ENCODE measurements at places on chromosomes 4 and X. TPM values are rescaled to one million over a fixed set of nuclear protein-coding genes. Genes with fewer than 3 reads are reported as not detected.

GRCh38 chrX:109312757-109313156 lies 169.1 kb downstream of the GUCY2F start:
- H3K27ac ChIP-seq = no peak overlapping the region
- DNase-seq = no peak

Gene CFP
- 1.4 TPM for polyA plus RNA-seq

GRCh38 chr4:48905363-48906015 lies 1.1 kb downstream of the OCIAD2 start:
- H3K27ac ChIP-seq = no peak overlapping the region
- H3K4me3 ChIP-seq = peak overlapping the region; percentile 75
- DNase-seq = no peak
- H3K36me3 ChIP-seq = peaks cover 14% of the 10 kb centered on the region
- H3K27me3 ChIP-seq = no peaks in the 10 kb centered on the region

Gene DKK2
- 0.36 TPM for polyA plus RNA-seq

- no peaks in the 10 kb centered on the region for H3K27me3 ChIP-seq
- H3K36me3 ChIP-seq = peaks cover 3% of the 10 kb centered on the region
- DNase-seq = no peak
- no peaks in the 10 kb centered on the region for H3K4me1 ChIP-seq
Measured at GRCh38 chrX:15848576-15848975, 6.0 kb downstream of the AP1S2 start.

DNA sequence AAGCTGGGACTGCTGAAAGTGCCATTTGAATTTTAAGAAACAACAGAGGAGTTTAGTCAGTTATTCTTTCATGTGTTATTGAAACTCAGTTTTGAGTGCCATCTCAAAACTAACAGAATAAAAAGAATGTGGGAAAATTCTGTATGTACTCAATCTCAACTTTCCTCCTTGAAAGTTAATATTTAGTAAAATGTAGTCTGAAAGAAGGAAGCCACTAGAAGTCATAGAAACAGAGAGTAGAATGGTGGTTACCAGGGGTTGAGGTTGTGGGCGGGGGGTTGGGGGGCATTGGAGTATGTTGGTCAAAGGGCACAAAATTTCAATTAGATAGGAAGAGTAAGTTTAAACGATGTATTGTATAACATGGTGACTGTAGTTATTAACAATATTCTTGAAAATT lies 628.3 kb upstream of the MAGEB2 start:
- H3K36me3 ChIP-seq = no peaks in the 10 kb centered on the region
- H3K27ac ChIP-seq = no peak overlapping the region
- no peaks in the 10 kb centered on the region for H3K27me3 ChIP-seq
- H3K4me3 ChIP-seq = no peak overlapping the region
- no peak for DNase-seq

DNA sequence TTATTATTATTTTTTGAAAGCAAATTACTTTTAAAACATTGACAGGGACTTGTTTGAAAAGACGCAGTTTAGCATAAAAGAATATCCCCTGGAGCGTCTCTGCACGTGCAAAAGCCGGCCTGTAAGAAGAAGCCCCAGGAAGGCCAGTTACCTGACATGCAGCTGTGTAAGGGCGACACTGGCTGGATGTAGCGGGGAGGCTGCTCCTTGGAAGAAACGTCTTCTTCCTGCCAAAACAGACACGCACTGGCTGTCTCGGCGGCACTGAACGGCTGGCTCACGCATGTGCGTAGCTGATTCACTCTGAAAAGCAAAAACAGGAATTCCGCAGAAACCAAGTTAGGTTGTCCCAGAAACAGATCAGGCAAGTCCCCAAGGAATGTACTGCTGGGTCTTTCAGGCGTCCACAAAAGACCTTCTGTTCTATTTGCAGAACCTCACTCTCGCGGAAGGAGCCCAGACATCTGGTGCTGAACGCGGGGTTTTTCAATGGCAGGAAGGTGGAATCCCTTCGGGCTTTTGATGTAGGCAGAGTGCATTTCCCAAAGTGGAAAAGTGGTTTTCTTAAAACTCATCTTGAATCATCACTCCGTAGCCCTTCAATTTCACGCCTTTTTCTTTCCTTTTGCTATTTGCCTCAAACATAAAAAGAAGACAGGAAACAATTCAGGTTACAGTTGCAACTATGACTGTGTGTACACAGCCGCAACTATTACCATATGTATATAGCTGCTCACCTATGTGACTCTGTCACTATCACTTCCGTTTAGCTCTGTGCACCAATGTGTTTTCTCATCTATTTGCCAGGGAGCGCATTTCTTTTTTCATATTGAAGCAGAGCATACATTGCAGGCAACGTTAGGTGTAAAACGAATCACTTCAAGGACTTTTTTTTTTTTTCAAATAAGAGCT lies 38.1 kb upstream of the ARSH start:
- H3K4me1 ChIP-seq = no peaks in the 10 kb centered on the region
- no peaks in the 10 kb centered on the region for H3K27me3 ChIP-seq
- peak overlapping the region; percentile 41 for H3K4me3 ChIP-seq
- no peaks in the 10 kb centered on the region for H3K36me3 ChIP-seq
- no peak for DNase-seq
- no peak overlapping the region for H3K27ac ChIP-seq

DNA sequence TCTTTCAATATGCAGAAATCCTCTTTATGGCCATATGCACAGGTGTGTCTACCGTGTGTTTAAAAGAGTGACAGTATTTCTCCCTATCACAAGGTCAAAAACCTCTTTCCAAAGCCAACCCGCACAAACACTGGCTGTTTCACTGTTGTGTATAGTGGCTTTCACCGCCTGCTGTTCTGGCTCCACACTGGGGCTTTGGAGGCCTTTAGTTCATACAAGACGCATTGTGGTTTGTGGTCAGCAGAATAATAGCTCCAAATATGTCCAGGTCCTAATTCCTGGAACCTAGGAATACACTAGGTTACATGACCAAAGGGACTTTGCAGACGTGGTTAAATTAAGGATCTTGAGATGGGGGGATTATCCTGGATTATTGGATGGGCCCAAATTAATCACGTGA lies 40.7 kb upstream of the FAM9A start:
- no peaks in the 10 kb centered on the region for H3K36me3 ChIP-seq
- no peak overlapping the region for H3K4me3 ChIP-seq
- DNase-seq = no peak

DNA sequence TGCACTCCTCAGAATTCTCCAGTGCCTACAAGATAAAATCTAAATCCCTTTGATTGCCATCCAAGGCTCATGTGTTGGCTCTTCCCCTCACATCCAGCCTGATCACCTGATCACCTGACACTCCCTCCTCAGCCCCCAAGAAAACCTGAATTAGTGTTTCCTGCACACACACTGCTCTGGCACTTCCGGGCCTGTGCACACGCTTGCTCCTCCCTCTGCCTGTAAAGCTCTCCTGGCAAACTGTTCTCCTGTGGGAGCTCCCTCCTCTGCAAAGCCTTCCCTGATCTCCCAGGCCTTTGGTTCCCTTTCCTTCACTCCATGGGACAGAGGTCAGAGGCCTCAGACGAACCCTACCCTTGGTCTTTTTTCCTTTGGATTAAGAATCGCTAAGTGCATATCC lies 19.9 kb downstream of the PHKA2 start:
- DNase-seq = no peak
- H3K27ac ChIP-seq = no peak overlapping the region
- H3K27me3 ChIP-seq = no peaks in the 10 kb centered on the region
- H3K4me3 ChIP-seq = no peak overlapping the region
- no peaks in the 10 kb centered on the region for H3K4me1 ChIP-seq

Gene CDKL2
- polyA plus RNA-seq = 0.47 TPM

Gene PRSS12
- polyA plus RNA-seq = not detected
